CD4-positive, CD25-positive, alpha-beta regulatory T cell (primary cell): ENCODE measurements at places on chromosomes 2 and 18. TPM values are rescaled to one million over a fixed set of nuclear protein-coding genes. Genes with fewer than 3 reads are reported as not detected.

GRCh38 chr18:54888933-54889332 is 60.7 kb downstream of the RAB27B start:
- no peak for DNase-seq

The BIN1 gene
- 204 TPM for total RNA-seq

DNA sequence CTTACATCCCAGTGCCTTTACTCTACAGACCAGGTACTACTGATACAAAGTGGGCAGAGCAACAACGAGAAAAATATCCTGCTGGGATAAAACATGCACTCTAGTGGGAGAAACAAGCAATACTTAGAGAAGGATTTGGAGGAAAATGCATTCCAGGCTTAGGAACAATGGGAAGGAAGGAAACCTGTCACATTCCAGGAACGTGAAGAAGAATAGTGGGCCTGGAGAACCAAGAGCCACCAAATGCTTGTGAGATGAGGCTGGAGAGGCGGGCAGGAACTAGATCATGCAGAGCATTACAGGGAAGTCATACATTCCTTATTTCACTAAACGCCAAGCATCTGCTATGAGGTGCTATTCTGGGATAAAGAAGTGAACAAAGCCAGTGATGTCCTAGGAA is 342.3 kb downstream of the DCC start:
- no peak for DNase-seq

The TBR1 gene
- 0.32 TPM for total RNA-seq

The CPS1 gene
- total RNA-seq: 0.59 TPM

The AQP12A gene
- not detected for total RNA-seq

DNA sequence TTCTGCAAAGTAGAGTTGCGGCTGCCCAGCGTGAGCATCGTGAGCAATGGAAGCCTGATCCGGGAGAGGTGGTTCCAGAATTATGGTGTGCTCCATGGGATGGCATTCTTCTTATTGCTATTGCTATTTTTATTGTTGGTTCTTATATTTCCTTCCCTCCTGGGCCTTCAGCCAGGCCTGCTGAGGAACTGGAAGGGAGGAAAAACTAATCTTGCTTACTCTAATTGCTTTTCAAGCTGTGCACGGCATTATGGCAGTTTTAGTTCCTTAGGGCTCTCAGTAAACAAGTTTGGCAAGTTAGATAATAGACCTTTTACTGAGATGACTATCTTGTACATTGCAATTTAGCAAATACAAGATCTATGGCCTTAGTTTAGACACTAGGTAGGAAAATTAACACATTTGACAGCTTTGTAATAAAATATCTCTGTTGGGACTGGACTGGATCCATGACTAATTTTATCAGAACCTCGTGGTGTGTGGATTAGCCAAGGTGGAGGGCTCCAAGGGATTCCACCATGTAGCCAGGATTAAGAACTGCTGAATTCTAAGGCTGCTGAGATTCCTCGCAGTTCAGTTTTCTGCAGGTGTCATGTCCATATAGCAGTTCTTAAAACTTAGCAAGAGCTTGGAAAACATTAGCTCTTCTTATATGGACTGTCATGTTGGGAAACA is 6.0 kb downstream of the RSAD2 start:
- DNase-seq: no peak

The SPP2 gene
- not detected for total RNA-seq

- peak; percentile 60 for DNase-seq
Measured at GRCh38 chr2:216142540-216142939, 33.4 kb downstream of the XRCC5 start.

The PCGF1 gene
- 17.0 TPM for total RNA-seq

DNA sequence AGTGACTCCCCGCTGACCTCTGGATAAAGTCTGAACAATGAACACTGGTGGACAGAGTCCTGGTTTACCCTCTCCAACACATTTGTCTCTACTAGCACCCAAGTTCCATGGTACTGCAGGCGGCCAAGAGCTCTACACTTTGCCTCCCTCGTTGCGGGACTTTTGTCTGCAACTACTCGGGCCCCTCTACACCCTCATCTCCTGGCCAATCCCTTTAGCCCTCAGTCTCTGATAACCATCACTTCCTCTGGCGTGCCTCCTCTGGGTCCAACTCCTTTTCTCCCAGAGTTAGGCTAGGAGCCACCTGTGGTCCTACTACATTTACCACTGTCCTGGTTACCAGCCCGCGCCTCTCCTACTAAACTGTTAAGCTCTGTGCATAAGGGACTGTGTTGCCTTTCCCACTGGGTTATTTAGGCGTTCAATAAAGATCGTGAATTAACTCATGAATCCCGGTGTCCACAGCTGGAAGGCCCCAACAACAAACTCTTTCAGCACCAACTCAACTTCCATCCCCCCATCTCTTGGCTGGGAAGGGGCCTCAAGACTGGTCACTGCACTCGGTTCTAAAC is 757 bp downstream of the HDHD2 start:
- no peak for DNase-seq

- DNase-seq: no peak
Measured at GRCh38 chr2:161990036-161990435, 84.0 kb downstream of the DPP4 start.

The SLC4A5 gene
- total RNA-seq: 12.7 TPM

DNA sequence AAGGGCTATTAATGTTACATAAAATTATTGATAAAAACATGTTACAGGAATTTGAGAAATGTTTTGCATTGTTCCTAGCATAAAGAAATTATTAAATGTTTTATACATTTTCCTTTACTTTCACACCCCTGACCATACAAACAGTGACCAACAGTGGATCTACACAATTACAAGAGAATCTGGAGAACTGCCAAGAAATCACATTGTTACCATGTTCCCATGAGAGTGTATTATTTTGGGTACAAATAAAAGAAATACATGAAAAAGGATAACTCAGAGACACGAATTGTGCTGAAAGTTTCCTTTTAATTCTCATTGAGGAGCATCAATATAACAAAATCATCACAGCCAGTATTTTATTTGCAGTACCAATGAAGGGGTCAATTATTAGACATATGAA is 150.1 kb downstream of the WDPCP start:
- no peak for DNase-seq

- no peak for DNase-seq
Measured at GRCh38 chr2:129800686-129801085, 178.8 kb upstream of the RAB6C start.

DNA sequence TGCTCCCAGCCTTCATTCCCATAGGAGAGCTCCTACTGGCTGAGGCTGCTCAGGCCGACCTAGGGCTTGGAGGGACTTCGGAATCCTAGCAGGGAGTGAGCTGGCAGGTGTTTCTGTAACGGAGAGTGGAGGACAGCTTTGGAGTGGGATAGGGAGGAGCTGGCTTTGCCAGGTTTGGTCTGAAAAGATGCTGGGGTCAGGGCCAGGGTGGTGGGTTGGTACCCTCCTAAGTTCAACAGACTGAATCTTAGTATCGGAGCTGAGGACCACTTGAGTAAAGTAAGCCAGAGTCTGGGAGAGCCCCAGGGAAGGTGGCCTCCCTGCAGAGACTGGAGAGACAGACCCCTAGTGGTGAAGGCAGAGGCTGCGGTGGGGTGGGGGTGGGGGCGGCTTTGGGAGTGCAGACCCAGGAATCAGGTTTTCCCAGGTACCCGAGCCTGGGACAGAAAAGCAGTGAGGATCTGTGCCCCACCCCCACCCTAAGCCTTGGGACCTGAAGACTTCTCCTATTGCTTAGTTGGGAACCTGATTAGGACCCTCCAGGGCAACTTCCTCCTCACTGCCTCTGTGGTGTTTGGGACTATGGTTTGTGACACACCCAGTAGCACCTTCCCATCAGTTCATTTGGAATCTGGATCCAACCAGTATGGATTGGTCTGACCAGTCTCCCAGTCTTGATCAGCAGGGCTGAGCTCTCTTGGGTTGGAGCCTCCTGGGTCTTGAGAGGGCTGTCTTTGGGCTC is 3.0 kb downstream of the CNNM4 start:
- DNase-seq: no peak

The RTP5 gene
- total RNA-seq: 0.44 TPM

DNA sequence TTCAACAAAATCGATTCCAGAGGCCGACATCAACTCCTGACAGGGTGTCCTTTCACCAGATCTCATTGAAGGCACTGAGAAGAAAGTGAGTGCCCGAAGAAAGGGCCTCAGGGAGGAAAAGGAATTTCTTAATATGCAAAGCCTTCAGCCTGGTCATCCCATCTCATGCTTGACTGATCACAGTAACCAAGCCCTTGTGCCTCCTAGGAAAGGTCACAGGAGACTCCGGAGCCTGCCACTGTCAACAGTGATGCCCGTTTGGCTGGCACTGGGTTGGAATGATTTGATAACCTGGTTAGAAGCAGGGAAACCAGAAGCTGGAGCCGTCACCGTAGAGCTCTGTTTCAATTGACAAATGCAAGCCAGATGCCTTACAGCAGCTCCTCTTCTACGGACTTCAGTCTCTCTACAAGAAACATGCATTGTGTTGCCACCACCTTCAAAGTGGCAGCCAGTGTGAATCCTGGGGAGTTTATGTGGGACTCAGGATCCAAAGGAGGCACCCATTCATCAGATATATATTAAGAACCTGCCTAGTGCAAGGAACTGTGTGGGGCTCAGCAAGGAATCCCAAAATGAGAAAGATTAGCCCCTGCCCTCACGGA is 24.6 kb downstream of the COX7A2L start:
- DNase-seq: no peak

The FOSL2 gene
- 195 TPM for total RNA-seq

DNA sequence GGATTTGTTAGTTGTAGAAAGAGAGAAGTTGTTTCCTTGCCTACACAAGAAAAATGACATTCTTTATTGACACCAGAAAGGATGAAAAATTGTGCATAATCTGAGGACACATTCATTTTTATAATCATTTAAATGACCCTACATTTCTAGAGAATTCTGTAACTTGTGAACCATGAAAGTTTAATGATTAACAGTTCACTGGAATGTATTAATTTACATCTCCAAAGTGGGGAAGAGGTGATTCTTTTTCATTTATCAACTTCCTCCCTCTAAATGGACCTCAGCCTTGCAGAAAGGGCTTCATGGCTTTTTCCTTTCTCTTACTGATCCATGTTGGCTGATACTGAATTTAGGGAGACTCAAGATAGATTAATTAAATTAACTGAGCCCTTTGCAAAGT is 565.2 kb upstream of the LINC00305 start:
- DNase-seq: no peak

The TSPYL6 gene
- not detected for total RNA-seq

GRCh38 chr18:3051718-3052410 is 38.9 kb upstream of the LPIN2 start:
- DNase-seq: no peak

DNA sequence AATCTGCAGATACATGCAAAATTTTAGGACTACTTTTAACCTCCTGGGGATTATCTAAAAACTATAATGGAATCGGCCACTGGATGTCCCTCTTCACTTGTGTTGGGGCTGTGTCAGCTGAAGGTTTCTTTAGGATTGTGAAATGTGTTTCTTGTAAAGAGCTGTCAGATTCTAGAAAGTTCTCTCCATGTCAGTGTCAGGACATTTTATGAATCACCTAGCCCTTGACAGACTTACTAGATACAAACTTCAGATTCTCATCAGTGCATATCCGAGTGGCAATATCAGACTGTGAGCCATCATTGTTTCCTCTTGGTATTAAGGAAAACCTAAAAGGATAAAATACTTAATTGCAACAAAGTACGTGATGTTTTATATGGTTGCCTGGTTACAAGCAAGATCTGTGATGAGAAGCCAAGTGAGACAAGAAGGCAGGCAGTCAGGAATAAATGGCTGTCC is 107.3 kb downstream of the CPS1 start:
- DNase-seq: no peak

DNA sequence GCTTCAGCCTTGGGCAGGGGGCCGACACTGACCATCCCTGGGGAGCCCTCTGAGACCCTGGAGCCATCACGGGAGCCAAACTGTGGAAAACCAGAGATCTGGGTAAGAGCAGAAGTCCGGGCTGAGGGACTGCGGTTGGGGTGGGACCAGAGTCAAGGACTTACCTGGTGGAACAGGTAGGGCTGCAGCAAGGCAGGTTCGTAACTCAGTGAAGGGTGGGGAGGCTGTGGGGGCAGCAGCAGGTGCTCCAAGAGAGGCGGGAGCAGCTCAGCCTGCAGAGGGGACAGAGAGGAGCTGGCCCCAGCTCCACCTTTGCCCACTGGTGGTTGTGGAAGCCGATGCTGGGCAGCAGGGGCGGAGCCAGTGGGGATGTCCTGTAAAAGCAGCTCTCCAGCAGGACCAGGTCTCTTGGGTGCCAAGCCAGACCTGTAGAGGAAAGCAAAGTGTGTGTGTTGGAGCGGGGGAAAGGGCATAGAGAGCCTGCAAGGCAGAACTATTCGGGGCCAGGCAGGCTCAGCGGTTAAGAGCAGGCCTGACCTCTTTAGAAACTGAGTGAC is 6.7 kb downstream of the PTPRN start:
- no peak for DNase-seq

The EMX1 gene
- not detected for total RNA-seq

- DNase-seq: no peak
Measured at GRCh38 chr2:77713412-77713811, 191.2 kb upstream of the LRRTM4 start.

DNA sequence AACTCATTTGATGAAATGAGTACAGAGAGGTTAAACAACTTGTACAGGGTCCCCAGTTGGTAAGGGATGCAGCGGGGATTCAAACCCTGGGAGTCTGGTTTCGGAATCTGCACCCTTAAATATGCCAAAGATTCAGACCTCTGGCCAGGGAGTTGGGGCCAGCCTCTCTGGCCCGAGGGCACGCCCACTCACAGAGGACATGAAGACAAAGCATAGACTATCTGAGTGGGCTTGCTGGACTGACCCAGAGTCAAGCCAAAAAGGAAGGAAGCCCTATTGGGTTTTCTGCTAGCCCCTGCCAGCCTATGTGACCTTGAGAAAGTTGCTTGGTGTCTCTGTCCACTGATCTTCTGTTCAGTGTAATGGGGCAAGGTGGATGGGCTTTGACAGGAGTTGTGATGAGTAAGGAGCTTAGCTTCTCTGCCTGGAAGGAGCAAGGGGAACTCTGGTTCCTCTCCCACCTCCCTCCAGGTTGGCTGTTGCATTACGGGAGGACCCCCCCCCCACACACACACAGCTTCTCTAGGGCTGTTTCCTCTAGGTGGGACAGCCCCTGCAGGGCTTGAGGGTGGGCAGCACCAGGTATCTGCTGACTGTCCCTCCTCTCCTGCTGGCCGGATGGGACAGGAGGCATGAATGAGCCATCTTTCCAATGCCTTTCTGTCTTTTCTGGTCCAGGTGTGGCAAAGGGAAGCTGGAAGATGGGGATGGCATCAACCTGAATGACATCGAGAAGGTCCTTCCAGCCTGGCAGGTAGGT is 131.3 kb downstream of the CTIF start:
- no peak for DNase-seq
